Vein endothelial cell (primary cell): ENCODE measurements at places on chromosomes 1 and 21. TPM values are rescaled to one million over a fixed set of nuclear protein-coding genes. Genes with fewer than 3 reads are reported as not detected.

The AMPD1 gene
- not detected in 2 replicates for total RNA-seq

The STUM gene
- total RNA-seq, result under 0.01 TPM in 1 of 2 replicates, not detected in the other

The E2F2 gene
- 1.9 and 2.6 TPM in 2 replicates for total RNA-seq

The LCE1F gene
- not detected in 2 replicates for total RNA-seq

The IL10 gene
- total RNA-seq, result not detected in 2 replicates

The PIGR gene
- total RNA-seq, result not detected in 2 replicates

The HPDL gene
- total RNA-seq, result 2.9 and 6.4 TPM in 2 replicates

The RNF186 gene
- not detected in 2 replicates for total RNA-seq

The GNG4 gene
- total RNA-seq, result 0.19 TPM in 1 of 2 replicates, not detected in the other

The CYYR1 gene
- total RNA-seq, result 19.6 and 20.5 TPM in 2 replicates

The MAP7D1 gene
- total RNA-seq, result 188 and 205 TPM in 2 replicates

The PROK1 gene
- total RNA-seq, result not detected in 2 replicates

The AGT gene
- total RNA-seq, result not detected in 2 replicates
